ENCODE measurements at places on chromosomes 12 and 14.

DNA sequence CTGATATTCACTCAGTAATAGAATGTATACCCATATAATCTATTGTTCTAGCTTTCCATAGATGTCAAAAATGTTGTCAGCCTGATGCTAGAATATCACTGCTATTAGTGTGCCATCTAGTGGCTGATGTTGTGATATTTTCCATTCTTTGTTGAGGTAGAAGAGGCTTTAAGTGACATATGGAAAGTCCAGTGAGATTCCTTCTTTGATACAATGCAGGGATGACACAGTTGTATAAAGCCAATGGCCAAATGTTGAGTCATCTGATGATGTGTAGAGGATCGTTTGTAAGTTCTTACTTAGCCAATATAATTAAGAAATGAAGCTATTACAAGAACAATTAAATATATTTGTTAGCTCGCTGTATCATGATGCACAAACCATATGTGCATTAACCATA, 58.1 kb upstream of the PCED1B start:
- DNase-seq = peak; percentile 19

- no peak for DNase-seq
Observed at GRCh38 chr14:91405724-91406435, 11.7 kb downstream of the CCDC88C start.

DNA sequence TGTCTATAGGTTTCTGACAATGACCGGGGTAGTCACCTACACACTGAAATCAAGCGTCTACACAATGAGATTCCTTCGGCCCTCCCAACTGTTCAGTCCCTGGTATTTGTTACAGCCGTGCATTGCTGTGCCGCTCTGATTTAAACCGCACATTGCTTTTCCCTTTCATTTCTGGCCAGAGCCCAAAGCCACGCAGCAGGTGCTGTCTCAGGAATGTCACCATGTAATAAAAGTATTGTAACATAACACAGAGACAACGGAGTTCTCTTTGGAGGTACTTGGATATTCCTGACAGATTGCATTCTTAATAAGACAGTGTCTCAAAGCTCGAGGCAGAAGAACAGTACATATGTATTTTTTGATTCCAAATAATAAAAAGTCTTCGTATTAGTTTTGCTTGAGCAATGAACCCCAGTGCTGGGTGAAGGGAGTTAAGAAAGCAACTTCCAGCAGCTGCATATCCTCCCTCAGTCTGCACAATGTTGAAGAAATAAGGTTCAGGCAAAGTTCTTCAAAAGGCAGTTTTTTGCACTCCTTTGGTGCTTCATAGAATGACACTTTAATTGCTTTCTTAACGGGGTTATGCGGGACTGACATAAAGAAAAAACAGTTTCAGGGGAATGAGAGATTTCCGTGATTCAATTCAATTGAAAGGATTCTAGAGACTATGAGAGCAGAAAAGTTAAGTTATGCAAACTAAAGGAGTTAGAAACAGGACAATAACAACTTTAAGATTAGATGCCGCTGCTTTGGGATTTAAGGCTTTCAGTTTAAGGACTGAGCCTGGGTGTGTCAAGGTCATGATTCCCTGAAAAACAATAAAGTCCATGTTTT, 288.7 kb upstream of the FLRT2 start:
- no peak for DNase-seq

DNA sequence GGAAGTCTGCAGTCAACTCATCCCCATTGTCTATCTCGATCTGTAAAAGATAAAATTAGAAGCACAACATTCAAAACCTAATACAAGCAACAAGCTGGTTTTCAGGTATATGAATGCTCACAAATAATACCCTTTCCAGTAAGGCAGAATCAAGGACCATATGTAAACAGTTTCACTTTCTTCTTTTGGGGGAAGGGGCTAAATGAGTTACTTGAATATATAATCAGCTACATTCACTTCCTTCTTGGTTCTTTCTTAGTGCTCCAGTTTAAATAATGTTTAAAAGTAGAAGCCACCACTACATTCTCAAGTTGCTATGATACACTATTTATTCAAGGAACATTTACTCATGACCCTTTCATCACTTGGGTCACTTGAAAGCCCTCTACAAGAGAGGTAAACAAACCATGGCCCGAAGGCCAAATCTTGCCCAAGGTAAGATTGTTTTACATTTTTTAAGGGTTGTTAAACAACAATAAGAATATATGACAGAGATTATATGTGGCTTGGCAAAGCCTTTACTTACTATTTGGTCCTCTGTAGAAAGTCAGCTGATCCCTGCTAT, 10.3 kb downstream of the TWF1 start:
- DNase-seq = no peak

DNA sequence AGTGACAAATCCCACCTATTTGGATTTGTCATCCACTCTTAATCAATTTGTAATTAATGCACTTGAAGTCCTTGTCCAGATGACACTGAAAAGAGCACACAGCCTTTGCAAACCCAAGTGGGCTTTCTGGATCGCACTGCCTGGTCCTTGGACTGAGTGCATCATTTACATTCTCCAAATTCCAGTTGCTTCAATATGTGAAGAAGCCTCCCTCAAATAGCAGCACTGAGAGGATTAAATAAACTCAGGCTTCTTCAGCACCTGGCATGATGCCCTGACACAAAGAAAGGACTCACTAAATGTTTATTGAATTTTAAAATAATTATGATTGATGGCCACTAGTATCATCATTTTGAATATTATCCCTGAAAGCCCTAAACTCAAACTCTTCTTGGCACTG, 496.5 kb downstream of the VRK1 start:
- DNase-seq = peak; percentile 58

DNA sequence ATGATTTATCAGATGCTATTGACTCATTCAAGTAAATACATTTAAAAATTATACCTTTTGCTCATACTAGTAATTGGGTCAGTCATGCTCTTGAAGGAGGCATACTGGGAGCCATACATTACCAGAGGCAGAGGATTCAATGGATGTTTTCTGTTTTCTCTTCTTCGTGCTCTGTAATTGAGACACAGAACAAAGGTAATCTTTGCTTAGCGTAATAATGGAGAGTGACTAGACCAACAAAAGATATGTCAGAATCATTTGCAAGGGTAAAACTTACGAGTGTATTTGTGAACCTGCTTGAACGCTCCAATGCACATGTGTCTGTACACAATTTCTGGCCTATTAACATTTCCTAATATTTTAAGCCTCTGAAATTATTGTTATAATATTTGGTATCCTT, 296.4 kb downstream of the FOXG1 start:
- no peak for DNase-seq

GRCh38 chr12:123896767-123897166, 75.9 kb downstream of the CCDC92 start:
- DNase-seq = no peak

DNA sequence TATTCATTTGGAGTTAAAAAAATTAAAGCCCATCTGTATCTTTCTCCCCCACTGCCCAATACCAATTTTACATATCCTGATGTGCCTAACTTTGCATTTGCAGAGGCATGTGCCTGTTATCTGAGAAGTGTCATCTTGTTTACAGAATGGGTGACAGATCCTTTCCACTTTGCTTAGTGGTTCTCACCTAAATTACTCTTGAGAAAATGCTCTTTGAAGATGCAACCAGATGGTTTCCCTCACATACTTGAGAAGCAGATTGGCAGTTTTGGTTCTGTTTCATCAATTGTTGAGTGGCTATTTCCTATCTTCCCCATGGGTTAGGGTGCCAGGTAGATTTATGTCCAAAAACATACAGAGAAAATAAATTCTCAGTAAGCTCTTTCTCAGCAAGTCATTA, 1051.4 kb upstream of the ATXN7L3B start:
- DNase-seq = peak; percentile 75

- no peak for DNase-seq
Observed at GRCh38 chr12:112665958-112666357, 125.6 kb upstream of the RPH3A start.

Measured in NCI-H524 (cell line).